Stimulated activated CD4-positive, alpha-beta T cell treated with anti-CD3 and anti-CD28 coated beads, Interleukin-2, amount 100 ng/mL, for 48 hours (primary cell): ENCODE measurements at places on chromosomes 7 and 10.

DNA sequence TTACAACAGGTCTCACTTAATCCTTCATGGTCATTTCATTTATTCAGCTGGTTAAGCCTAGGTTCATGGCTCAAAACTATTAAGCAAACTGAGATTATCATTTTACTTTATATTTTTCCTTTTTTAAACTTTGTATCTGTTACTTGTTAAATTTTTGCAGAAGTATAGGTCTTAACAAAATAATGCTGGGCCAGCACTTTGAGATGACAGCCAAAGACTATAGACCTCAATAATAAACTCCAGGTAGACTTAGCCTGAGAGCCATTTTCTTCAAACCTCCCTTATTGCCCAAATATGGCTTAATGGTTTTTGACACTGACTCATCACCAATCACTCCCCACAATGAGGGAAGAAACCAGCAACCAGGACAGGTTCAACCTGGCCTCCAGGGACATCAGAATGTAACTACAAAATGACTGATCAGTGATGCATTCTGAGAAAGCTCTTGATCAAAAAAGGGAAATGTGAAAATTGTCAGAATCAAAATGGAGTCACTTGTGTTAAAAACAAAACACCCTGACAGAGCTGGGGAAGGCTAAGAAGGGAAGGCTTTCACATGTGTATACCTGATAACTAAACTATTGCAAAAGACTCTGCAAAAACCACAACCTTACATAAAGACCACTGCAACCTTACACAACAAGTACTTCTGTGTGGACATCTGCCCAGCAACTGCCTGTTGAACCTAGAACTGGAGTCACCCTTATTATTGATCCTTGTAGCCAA, 2.1 kb upstream of the CCDC126 start:
- peak; percentile 27 for DNase-seq

DNA sequence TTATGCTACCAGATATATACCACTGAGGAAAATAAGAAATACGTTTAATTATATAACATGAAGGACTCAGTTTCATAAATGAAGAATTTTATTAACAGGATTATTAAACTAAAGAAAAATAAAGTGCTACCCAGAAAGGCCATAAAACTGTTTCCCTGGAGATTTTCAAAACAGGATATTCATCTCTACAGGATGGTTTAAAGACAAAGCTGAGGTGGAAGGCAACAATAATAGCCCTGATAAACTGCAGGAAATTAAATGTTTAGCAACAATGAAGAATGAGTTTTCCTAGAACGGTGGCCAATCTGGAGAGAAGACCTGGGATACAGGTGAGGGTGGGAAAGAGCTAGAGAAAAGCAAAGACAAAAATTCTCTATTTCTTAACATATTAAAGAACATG, 11.9 kb downstream of the RHEB start:
- DNase-seq, result no peak

DNA sequence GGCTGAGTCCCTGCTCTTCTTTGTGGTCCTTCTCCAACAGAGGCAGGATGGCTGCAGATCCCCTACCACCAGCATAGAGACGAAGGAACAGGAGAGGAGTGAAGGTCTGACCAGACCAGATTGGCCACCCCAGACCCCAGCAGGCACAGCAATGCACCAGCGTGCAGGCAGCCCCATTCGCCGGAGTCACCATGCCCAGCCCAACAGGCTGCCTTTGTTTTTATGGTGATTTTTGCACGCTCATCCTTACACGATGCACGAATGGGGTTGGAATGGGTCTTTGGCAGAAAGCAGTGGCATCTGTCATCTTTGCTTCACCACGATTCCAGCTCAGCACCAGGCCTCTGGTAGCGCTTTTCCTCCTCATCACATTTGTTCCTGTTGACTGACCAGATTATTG, 427.6 kb downstream of the INHBA start:
- DNase-seq, result no peak

DNA sequence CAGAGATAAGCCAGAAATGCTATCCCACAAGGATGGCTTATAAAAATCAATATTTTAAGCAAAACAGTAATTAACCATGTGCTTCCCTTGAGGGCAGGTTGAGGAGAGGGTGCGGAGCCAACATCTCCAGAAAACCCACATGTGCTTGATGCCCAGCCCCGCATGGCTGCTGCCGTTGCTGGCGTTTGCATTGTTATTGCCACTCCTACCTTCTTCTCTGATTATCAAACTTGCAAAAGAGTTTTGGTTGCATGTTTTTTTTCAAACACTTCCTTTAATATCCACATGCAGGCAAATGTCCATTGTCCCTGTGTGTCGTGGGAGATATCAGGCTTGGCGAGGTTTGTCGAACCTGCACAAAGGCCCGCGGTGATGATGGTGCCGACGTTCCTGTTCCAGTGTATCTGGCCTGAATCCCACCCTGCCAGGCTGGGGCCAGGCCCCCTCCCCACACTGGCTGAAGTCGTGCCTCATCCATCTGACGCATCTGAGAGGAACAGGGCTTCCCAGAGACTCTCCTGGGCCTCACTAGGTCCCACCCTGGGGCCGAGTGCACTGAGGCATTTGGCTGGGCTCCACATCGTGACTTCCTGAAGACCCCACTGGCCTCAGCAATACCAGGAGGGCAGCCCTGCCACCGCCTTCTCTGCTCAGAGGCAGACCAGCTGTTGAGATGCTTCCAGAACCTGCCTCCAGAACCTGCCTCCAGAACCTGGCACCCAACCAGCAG, 40.9 kb downstream of the TCERG1L start:
- DNase-seq, result no peak

DNA sequence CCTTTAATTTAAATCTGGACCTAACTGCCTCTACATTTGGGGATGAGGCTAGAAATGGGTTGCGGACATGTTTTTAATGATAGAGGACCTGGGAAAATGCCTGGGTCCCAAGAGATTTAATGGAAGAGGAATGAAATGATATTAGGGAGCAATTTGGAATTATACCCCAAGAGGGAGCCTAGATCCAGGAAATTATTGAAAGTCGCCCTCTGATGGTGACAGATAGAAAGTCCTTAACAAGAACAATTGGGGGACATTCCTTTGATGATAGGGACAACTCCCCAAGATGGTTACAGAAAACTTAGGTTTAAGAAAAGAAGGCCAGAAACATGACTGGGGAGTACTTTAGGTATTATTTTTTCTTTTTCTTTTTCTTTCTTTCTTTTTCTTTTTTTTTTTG, 9.5 kb upstream of the TSGA13 start:
- no peak for DNase-seq

DNA sequence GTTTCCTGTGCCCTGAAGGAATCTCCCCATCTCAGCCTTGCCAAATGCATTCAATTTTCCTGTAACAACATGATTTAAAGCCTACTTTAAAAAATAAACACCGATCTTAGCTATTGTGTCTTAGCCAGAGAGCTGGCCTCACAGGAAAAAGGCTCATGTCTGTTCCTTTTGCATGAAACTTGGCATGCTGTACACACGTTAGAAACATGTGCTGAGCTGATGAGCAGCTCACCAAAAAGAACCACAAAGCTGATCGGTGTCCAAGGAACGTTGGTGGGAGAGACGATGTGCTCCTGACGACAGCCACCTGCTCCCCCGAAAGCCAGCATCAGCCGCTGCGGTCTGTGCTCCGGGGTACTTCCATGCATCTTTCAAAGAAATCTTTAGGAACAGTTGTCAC, 135.9 kb downstream of the ADARB2 start:
- DNase-seq, result no peak

DNA sequence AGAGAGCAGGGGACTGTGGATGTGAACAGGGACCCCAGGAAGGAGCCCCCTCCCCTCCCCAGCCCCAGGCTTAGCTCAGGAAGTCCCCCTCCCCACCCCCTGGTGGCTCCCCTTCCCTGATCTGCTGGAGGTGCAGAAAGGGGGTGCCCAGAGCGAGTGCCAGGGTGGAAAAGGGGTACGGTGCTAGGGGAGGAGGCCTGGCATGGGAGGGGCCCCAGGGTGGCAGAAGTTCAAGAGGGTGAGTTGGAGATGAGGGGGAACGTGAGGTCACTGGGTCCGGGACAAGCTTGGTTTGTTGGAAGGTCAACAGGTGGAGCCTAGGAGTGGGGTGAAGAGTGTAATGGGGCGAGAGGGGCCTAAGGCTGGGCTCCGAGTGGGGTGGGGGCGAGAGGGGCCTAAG, 21.5 kb upstream of the TBL2 start:
- DNase-seq, result no peak

GRCh38 chr10:101660256-101660655, 34.7 kb downstream of the FBXW4 start:
- no peak for DNase-seq

- DNase-seq, result no peak
Measured at GRCh38 chr7:30650421-30650808, 31.8 kb downstream of the CRHR2 start.

DNA sequence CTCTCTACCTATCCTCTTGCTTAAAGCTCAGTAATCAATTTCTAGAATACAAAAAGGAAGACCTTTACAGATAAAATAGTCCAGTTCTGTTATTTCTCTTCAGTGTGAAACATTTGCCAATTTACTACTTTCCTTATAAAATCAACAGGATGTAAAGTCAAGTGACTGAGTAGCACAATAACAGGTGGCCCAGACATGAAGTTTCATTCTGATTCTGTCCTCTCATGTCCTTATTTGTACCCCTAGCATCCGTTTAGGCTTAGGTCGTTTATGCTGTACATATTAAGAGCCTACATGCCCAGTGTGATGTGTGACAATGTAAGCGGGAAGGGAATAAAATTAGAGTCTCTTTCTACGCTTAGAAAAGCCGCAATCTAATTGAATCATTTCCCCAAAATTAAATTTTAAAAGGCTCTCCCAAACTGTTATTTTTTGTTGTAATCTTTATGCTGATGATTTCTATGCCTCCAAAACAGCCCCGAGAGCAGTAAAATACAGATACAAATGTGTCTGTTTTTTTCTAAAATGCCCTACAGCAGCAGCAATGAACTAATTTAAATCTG, 29.1 kb downstream of the EPC1 start:
- DNase-seq, result no peak

GRCh38 chr7:128989961-128990360, 52.2 kb downstream of the IRF5 start:
- no peak for DNase-seq

DNA sequence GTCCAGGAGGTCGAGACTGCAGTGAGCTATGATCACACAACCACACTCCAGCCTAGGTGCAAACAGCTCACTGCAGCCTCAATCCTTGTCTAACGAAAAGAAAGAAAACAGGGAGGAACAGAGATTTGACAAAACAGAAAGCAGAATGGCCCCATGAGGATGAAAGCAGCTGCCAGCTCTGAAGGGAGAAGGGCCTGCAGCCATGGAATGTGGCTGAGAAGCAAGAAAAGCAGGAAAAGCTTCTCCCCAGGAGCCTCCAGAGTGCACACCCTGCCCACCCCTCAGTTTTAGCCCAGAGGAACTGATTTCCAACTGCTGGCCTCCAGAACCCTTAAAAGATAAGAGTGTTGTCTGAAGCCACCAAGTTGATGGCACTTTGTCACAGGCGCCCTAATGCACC, 13.0 kb downstream of the ESYT2 start:
- DNase-seq, result no peak

DNA sequence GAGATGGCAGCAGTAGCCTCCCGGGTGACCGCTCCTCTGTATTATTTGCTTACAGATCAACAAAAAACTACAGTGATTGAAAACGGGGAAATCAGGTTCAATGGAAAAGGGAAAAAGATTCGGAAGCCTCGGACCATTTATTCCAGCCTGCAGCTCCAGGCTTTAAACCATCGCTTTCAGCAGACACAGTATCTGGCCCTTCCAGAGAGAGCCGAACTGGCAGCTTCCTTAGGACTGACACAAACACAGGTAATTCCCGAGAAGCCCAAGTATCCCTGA, 2.2 kb downstream of the DLX6 start:
- DNase-seq, result no peak

GRCh38 chr7:81715984-81716588, 53.8 kb downstream of the HGF start:
- DNase-seq, result no peak
